ENCODE measurements at places on chromosomes 6 and 20.

GRCh38 chr20:3237011-3237957 lies 1.7 kb downstream of the SLC4A11 start:
- DNase-seq: no peak

- DNase-seq: no peak
Observed at GRCh38 chr6:121540210-121540609, 104.8 kb downstream of the GJA1 start.

DNA sequence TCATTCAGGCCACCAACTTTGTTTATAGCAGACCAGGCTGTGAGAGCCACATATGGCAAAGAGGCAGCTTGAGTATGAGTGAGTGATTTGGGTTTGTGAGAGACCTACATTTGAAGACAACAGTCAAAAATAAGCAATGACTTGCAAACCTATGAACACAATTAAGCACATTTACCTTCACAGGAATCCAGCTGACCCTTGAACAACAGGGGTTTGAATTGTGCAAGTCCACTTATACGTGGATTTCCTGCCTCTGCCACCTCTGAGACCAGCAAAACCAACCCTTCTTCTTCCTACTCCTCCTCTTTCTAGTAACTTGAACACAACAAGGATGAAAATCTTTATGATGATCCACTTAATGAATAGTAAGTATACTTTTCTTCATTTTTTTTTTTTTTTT lies 10.1 kb downstream of the RTN4IP1 start:
- no peak for DNase-seq

DNA sequence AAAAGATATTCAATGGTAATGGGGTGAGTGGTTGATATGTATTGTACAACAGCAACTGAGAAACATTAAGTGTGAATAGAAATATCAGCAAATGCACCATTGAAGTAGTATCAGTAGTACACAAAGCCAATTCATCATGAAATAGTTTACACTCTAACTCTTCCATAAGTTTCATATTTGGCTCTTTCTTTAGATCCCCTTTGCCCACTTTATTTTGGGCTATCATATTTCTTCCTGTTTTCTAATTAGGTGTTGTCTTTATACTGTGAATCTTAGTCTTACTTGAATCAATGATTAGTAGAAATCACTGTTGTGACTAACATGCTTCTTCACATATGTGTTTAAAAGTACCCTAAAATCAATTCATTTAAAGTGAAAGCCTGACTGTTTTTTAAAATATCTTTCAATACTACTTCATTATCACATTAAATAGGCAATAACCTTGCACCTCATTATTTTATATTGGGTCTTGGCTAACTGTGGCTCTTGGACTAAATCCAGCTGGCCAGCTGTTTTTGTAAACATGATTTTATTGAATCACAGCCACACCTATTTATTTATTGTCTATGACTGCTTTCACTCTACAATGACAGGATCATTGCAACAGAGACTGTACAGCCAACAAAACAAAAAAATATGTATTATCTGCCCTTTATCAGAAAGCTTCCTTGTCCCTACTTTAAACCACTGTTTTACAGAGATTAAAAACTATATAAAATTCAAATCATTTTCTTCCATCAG lies 38.9 kb downstream of the EYS start:
- no peak for DNase-seq

- no peak for DNase-seq
Observed at GRCh38 chr6:1479095-1479494, 89.7 kb downstream of the FOXF2 start.

GRCh38 chr20:19783966-19784401 lies 25.9 kb downstream of the RIN2 start:
- no peak for DNase-seq

DNA sequence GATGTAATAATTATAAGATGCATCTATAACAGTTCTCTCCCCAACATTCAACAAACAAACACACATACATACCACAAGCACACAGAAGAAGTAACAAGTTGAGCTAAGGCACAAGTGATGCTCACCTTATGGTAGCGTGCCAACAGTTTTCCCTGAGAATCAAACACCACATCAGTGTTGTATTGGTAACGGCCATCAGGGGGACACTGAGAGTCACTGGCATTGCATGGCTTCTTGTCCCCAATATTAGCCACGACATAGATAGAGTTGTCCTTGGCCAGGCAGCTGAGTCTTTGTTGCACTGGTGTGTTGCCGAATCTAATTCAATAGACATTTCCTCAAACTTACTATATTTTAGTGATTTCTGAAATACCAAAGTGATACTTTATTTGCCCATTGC lies 14.8 kb upstream of the VNN1 start:
- DNase-seq: no peak

DNA sequence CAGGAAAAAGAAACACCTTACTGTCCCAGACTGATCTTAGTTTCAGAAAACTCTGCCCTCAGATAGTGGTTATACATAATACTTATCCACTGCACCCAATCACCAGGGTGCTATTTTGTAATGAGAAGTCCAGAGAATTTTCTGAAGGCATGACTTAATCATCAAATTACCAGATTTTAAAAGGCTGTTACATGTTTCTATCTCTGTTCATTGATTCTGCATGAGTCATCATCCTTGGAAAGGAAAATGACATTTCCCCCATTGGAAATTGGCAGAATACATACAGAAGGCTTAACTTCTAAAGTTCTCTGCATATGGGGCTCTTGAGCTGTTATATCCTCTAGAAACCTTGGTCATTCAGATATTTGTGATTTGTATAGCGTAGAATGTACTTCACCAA lies 587.9 kb upstream of the FLRT3 start:
- no peak for DNase-seq

DNA sequence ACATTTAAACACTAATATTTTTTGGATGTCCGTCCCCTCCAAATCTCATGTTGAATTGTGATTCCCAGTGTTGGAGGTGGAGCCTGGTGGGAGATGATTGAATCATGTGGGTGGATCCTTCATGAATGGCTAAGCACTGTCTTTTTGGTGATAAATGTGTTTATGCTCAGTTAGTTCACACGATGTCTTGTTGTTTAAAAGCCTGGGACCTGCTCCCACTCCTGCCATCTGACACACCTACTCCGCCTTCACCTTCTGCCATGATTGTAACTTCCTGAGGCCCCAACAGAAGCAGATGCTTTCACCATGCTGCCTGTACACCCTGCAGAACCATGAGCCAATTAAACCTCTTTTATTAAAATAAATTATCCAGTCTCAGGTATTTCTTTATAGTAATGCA lies 114.7 kb downstream of the TNFAIP3 start:
- no peak for DNase-seq

DNA sequence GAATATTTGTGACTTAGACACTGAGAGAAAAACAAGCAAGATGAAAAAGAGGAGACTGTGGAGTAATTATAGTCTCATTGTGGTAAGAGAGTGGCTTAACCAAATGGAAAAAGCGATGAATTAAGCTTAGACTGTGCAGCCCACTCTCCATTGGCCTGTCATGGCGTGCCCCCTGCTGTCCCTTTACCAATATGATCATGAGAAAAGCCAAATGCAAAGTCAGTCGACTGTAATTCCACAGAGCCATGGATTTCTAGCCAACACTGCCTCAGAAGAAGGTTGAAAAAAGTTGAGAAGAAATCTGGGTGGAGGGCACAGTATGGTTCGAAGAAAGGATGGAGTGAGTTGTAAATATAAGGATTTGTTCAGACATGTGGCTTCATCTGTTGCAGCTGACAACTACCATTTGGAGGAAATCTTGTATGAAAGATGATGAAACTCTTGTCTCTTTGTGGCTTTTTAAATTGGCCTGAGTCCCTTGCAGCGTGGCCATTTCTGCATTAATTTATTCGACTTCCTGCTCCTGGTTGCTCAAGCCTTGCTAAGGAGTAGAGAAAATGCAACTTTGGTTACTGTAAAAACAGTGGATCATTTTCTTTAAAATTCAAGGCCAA lies 251.4 kb downstream of the DOK5 start:
- no peak for DNase-seq

Data from inflammatory macrophage (primary cell).